ENCODE measurements at places on chromosomes 4 and X. TPM values are rescaled to one million over a fixed set of nuclear protein-coding genes. Genes with fewer than 3 reads are reported as not detected.

The EFNB1 gene
- total RNA-seq = 46.5 TPM

The NR0B1 gene
- total RNA-seq = not detected

The GRPR gene
- total RNA-seq = not detected

The FAM47A gene
- total RNA-seq = not detected

The APLN gene
- 5.9 TPM for total RNA-seq

The CITED1 gene
- 24.6 TPM for total RNA-seq

The SOWAHD gene
- 0.33 TPM for total RNA-seq

DNA sequence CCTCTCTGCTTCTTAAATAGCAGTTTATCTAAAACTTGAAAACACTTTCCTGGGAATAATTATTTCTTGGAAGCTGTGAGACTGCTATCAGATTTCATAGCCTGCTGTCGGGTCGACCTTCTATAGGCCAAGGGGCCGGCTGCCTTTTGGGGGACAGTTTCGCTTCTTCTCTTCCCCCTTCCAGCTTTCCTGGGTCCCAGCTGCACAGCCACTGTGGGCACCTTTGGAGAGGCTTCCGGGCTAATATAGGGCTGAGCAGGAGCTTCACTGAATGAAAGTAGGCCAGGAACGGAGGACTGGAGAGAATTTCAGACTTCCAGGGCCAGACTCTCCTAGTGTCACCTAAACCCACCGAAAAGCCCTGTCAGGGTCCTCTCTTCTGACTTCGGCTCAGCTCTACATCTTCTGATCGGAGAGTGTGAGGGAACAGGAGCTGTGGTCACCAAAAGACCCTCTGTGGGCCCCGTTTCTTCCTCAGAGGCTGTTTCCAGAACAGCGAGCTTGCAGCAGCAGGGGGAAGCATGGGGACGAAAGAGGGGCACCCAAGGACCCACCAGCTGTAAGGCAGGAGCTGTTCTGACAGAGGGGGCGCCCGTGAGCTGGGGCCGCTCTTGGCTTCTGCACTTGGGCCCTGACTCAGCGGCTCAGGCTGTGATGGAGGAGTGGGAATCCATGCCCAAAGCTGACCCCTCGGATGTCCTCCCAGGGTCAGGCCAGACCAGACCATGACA is 620.6 kb downstream of the BCOR start:
- no peaks in the 10 kb centered on the region for H3K4me1 ChIP-seq
- DNase-seq = no peak
- no peaks in the 10 kb centered on the region for H3K36me3 ChIP-seq
- no peaks in the 10 kb centered on the region for H3K27me3 ChIP-seq
- no peak overlapping the region for H3K4me3 ChIP-seq

DNA sequence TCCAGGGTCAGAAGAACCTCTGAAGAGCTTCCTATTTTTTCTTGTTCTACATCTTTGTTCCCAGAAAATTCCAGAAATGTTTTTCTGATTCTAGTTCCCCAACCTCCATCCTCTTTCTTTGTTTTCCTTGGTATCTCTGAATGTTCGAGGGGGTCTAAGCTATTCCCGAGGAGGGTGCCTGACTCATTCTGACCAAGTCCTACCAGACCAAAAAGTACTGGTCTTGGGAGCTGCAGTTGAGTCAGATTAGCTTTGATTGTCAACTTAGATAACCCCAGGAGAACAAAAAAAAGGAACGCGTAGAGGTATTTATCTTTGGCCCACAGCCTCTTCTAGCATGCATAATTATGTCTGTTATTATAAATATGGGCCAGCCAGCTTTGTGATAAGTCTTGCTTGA is 12.1 kb upstream of the TENM3 start:
- H3K4me1 ChIP-seq = no peaks in the 10 kb centered on the region
- H3K4me3 ChIP-seq = no peak overlapping the region

DNA sequence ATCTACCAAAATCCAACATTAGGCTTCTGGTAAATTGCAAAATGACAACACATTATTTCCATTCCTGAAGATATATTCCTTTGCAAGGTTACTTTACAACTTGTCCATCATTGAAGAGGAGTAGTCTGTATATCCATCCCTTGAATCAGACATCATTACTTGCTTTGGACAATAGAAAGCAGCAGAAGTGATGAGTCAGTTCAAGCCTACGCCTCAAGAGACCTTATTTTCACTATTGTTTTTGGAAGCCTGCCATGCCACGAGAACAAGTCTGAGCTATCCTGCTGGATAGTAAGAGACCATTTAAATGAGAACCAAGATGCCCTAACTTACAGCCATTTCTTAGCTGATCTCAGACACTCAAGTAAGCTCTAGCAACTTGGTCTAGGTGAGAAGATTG is 246.0 kb upstream of the HHIP start:
- no peak overlapping the region for H3K4me3 ChIP-seq
- H3K27me3 ChIP-seq = no peaks in the 10 kb centered on the region
- DNase-seq = no peak
- no peak overlapping the region for H3K27ac ChIP-seq

DNA sequence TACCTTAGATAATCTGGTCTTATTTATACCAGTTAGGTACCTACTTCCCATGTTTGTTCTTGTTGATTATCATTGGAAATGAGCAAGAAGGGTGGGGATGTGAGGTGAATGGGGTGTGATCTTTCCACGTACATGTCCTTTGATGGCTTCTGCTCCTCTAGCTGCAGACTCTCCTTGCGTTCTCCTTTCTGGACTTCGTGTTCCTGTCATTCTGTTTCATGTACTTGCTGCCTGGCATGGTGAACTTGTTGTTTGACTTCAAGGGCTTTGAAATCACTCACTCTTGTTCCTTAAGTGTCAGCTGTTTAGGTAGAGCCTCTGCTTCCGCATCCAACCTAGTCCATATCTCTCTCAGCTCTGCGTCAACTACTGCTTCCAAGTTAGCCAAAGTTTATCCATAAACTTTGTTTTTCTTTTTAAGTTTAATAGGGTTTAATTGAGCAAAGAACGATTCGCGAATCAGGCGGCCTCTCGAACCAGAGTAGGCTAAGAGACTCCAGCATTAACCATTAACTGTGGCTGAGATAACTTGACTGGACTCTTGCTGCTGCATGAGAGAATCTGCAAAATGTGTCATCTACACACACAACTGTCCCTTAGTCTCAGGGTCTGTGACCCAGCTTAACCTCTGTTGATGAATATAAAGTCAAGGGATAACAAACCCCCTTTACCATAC is 42.8 kb downstream of the FHL1 start:
- H3K4me3 ChIP-seq = no peak overlapping the region
- no peak for DNase-seq
- H3K4me1 ChIP-seq = no peaks in the 10 kb centered on the region
- H3K36me3 ChIP-seq = no peaks in the 10 kb centered on the region
- no peak overlapping the region for H3K27ac ChIP-seq

- H3K27me3 ChIP-seq = no peaks in the 10 kb centered on the region
- H3K36me3 ChIP-seq = no peaks in the 10 kb centered on the region
- H3K4me1 ChIP-seq = no peaks in the 10 kb centered on the region
- no peak overlapping the region for H3K4me3 ChIP-seq
These were observed 146.3 kb downstream of the SHROOM3 start for GRCh38 chr4:76581077-76581962.

DNA sequence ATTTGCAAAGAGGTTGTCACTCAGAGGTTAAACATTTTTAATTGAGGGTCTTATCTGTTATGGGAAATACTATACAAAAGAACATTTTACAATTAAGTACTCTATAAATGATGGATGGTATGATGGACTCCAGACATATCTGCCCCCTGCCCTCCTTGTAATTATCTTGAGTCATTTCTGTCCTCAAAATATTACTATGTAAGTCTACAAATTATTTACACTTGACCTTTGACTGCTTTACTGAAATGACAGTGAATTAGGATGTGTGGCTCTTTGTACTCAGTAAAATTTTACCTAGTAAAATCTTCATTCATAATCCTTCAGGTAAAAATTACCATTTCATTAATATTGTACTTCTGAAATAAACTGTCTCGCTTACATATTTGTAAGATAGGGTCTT is 46.5 kb downstream of the USP9X start:
- H3K36me3 ChIP-seq = no peaks in the 10 kb centered on the region
- no peak overlapping the region for H3K4me3 ChIP-seq
- H3K27me3 ChIP-seq = no peaks in the 10 kb centered on the region
- no peak for DNase-seq

- H3K27ac ChIP-seq = no peak overlapping the region
- DNase-seq = no peak
- no peaks in the 10 kb centered on the region for H3K27me3 ChIP-seq
- no peaks in the 10 kb centered on the region for H3K4me1 ChIP-seq
- no peak overlapping the region for H3K4me3 ChIP-seq
These were observed 38.9 kb downstream of the GPRIN3 start for GRCh38 chr4:89268679-89269078.

DNA sequence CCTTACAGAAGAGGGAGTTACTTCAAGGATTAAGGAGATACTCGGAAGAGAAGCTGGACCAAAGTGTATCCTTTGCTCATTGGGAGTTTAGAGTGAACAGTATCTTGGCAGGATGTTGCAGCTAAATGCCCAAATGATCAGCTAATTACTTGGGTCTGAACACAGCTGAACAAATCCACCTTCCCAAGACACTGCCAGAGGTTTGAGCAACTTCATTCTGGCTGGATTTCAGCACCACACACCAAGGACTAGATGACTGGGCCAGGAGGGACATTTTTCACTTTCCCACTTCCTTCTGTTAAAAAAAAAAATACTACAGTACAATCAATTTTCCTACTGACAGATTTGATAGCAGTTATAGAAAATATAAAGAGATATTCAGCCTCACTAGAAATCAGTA is 324.6 kb downstream of the MID1IP1 start:
- H3K36me3 ChIP-seq = no peaks in the 10 kb centered on the region
- H3K27ac ChIP-seq = no peak overlapping the region
- DNase-seq = no peak
- no peak overlapping the region for H3K4me3 ChIP-seq
- H3K27me3 ChIP-seq = no peaks in the 10 kb centered on the region

- H3K4me1 ChIP-seq = no peaks in the 10 kb centered on the region
- H3K27ac ChIP-seq = peak overlapping the region; percentile 20
- no peaks in the 10 kb centered on the region for H3K27me3 ChIP-seq
- DNase-seq = no peak
- no peaks in the 10 kb centered on the region for H3K36me3 ChIP-seq
These were observed 657.4 kb downstream of the SPRY1 start for GRCh38 chr4:124053872-124054538.

DNA sequence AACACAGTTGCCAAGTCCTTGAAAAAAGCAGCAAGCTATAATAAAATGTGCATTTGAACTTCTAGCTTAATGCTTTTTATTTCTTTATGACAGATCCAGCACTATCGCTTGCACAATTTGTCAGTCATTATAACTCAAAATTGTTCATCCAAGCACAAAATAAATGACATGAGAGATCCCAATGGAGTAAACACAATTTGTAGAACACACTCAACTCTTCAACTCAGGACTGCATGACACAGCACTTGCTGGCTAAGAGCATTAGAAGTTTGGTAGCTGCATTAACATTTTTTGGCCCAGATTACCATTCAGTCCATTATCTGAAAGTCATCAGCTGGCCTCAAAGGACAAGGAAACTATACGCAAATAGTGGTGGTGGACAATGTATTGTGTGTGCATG is 530.1 kb downstream of the INPP4B start:
- DNase-seq = no peak
- H3K4me3 ChIP-seq = no peak overlapping the region
- no peaks in the 10 kb centered on the region for H3K36me3 ChIP-seq
- no peak overlapping the region for H3K27ac ChIP-seq

GRCh38 chr4:138007572-138007971 is 234.6 kb downstream of the SLC7A11 start:
- H3K27me3 ChIP-seq = no peaks in the 10 kb centered on the region
- no peaks in the 10 kb centered on the region for H3K36me3 ChIP-seq
- no peak overlapping the region for H3K27ac ChIP-seq
- no peak for DNase-seq
- no peaks in the 10 kb centered on the region for H3K4me1 ChIP-seq
- H3K4me3 ChIP-seq = no peak overlapping the region

- H3K4me1 ChIP-seq = no peaks in the 10 kb centered on the region
- DNase-seq = no peak
- no peak overlapping the region for H3K27ac ChIP-seq
- H3K36me3 ChIP-seq = no peaks in the 10 kb centered on the region
These were observed 13.9 kb downstream of the LCORL start for GRCh38 chr4:18007625-18008024.

GRCh38 chr4:12173496-12173895 is 744.8 kb upstream of the HS3ST1 start:
- no peaks in the 10 kb centered on the region for H3K27me3 ChIP-seq
- no peaks in the 10 kb centered on the region for H3K4me1 ChIP-seq
- H3K27ac ChIP-seq = no peak overlapping the region

DNA sequence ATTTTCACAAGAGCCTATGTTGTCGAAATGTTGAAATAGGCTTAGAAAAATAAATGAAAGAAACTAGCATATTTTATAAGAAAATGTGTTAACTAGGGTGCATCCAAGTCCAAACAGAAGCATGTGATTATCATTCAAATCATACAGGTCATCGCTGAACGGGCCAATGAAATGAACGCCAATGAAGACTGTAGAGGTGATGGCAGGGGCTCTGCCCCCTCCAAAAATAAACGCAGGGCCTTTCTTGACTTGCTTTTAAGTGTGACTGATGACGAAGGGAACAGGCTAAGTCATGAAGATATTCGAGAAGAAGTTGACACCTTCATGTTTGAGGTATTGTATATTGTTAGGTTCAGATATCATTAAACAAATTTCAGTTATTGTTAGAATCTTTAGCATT is 9.6 kb downstream of the CYP4V2 start:
- H3K4me3 ChIP-seq = no peak overlapping the region
- no peaks in the 10 kb centered on the region for H3K36me3 ChIP-seq

DNA sequence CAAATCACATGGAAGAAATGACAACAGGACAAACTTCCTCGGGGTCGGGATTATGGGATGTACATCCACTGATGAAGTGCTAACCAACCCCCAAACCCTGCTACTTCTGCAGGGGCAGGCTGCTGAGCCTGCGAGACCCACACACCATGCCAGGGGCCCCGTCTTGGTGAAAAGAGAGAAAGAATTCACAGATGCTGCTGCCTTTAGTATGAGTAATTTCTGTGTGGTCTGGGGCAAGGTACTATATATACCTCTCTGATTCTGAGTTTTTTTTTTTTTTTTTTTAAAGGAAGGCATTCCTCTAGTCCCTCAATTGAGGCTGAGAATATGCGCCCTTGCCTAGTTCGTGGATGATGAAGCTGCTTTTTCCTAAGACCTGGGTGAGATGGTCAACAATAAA is 24.8 kb downstream of the PDHA1 start:
- no peak overlapping the region for H3K4me3 ChIP-seq
- no peaks in the 10 kb centered on the region for H3K4me1 ChIP-seq
- H3K27ac ChIP-seq = no peak overlapping the region
- no peak for DNase-seq

- no peaks in the 10 kb centered on the region for H3K36me3 ChIP-seq
- H3K4me1 ChIP-seq = no peaks in the 10 kb centered on the region
- no peak overlapping the region for H3K27ac ChIP-seq
- H3K4me3 ChIP-seq = peak overlapping the region; percentile 70
- no peak for DNase-seq
These were observed 821 bp upstream of the NALF2 start for GRCh38 chrX:69503228-69503781.

- no peaks in the 10 kb centered on the region for H3K36me3 ChIP-seq
- no peaks in the 10 kb centered on the region for H3K27me3 ChIP-seq
- no peaks in the 10 kb centered on the region for H3K4me1 ChIP-seq
- H3K27ac ChIP-seq = no peak overlapping the region
- no peak for DNase-seq
These were observed 109.2 kb downstream of the STOX2 start for GRCh38 chr4:184014301-184014700.

GRCh38 chr4:83552924-83553323 is 17.0 kb downstream of the GPAT3 start:
- H3K27ac ChIP-seq = no peak overlapping the region
- H3K4me3 ChIP-seq = no peak overlapping the region
- no peak for DNase-seq
- no peaks in the 10 kb centered on the region for H3K36me3 ChIP-seq
- H3K4me1 ChIP-seq = no peaks in the 10 kb centered on the region

Data from breast epithelium (tissue), 4 donors.